ENCODE measurements at places on chromosomes 12 and 14.

GRCh38 chr12:44431647-44432343 is 444.3 kb downstream of the NELL2 start:
- no peak for DNase-seq

DNA sequence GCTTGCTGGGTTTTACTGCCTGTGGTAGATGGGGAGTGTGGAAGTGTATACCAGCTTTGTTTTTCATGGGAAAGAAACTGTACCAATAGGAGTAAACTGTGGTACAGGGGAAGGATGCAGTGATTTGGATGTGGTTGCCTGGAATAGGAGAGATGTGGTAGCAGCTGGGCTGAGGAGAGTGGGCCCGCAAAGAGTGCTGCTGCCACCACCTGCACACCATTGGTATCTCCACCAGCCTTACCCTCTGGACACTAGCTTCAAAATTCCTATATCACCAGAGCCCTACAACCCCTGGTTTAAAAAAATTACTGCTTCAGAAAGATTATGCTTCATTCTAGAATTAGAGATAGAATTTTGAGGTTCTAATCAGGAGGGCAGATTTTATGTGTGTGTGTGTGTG is 53.6 kb downstream of the AKAP6 start:
- no peak for DNase-seq

DNA sequence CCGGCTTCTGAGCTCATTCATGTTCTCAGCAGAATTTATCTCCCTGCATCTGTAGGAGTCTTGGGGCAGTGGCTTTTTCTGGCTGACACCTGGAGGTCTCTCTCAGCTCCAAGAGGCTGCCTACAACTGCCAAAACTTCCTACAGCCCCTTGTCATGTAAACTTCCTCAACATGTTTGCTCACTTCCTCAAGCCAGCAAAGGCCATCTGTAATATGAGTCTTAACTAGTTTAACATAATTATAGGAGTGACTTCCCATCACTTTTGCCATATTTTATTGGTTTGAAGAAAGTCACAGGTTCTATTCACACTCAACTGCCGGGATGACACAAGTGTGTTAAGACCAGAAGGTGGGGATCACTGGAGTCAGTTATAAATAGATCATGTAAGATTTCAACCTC is 194.0 kb downstream of the VRK1 start:
- DNase-seq = no peak

- DNase-seq = no peak
Observed at GRCh38 chr14:85040046-85040685, 489.8 kb upstream of the FLRT2 start.

DNA sequence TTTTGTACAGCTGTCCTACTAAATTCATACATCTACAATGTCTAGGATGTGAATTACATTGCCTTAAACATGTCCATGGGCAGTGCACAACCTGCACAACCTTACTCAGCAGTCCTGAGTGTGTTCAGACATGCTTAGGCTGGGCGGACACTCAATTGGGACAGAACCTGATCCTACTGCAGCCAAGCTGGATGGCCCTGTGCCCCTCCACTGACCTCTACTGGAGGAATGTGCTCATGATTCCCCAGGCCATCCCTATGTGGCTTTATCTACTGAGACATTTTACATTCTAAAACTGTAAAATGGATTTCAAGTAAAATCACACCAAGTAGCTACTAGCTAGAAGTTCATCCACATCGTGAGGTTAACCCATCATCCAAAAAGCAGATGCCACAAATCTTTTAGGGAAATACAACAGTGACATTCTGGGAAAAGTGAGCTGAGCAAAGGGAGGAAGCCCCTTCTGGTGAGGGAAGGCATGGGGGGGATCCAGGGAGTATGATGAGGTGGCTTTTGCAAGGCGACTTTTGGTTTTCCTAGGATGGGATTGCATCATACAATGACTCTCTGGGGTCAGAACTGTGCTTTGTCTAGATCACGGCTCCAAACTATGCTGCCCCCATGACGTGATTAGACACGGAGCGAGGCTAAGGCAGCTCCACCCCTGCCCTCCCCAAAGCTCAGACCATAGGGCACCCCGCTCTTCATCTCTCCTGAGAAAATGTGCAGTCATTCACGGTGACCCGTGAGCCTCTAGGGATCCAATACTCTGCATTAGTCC is 911.7 kb upstream of the TMEM132C start:
- DNase-seq = no peak

- DNase-seq = no peak
Observed at GRCh38 chr12:26874501-26875296, 41.7 kb upstream of the ITPR2 start.

DNA sequence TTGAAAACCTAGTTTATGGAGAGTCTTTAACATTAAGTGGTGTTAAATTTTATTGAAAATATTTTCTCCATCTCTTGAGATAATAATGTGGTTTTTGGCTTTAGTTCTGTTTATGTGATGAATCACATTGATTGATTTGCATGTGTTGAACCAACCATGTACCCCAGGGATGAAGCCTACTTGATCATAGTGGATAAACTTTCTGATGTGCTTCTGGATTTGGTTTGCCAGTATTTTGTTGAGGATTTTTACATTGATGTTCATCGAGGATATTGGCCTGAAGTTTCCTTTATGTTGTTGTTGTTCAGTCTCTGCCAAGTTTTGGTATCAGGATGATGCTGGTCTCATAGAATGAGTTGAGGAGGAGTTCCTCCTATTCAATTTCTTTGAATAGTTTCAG is 222.6 kb downstream of the ADAMTS20 start:
- DNase-seq = no peak

DNA sequence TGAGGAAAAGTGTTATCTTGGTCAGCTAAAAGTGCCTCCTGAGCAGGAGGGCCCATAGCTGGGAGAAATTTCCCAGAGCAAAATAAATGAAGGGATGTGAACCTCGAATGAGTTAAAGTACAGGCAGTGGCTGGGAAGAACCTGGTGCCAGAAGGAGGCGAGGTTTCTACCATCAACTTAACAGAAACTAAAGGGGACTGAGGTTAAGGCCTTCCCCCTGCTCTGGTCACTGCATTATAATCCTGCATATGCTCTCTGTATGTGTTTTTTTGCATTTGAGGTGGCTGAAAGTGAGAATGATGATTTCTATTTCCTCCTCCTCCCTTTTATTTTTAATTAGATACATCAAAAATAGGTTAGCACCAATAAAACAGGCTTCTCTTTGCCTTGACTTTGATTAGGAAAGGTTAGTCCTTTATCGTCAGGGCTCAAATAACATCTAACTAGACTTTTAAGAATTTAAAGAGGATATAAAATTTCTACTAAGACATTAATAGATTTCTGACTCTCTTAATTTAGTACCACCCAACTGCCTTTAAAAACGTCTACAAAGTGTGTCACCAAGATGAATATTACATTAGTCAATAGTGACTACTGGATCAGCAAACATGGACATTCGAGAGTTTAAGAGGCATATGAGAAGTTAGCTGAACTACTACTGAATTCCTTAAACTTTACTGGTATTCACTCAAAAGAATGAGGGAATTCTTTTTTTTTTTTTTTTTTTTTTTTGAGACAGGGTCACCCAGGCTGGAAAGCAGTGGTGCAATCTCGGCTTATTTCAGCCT is 49.2 kb downstream of the GALNT4 start:
- DNase-seq = no peak

- DNase-seq = no peak
Observed at GRCh38 chr12:88801227-88802095, 221.2 kb upstream of the KITLG start.

GRCh38 chr12:6539314-6539682 is 5.0 kb downstream of the GAPDH start:
- DNase-seq = no peak

- DNase-seq = no peak
Observed at GRCh38 chr12:125245581-125246557, 180.6 kb downstream of the AACS start.

DNA sequence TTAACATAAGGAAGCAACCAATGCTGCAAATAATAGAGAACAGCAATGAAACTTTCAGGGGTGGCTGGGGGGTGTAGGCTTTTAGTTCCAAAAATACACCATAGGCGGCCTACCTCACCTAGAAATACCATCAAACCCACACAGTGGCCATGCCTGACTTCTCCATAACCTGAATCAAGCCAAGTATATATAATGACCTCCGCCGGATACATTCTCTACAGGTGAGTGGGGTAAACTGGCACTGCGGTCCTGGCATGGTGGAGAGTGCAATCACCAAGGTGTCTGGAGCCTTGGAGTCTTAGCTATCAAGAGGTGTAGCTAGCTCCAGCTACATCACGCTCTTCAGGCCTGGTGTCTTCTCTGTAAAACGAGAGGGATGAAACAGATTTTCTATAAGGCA is 1.2 kb downstream of the ZBTB25 start:
- DNase-seq = no peak

DNA sequence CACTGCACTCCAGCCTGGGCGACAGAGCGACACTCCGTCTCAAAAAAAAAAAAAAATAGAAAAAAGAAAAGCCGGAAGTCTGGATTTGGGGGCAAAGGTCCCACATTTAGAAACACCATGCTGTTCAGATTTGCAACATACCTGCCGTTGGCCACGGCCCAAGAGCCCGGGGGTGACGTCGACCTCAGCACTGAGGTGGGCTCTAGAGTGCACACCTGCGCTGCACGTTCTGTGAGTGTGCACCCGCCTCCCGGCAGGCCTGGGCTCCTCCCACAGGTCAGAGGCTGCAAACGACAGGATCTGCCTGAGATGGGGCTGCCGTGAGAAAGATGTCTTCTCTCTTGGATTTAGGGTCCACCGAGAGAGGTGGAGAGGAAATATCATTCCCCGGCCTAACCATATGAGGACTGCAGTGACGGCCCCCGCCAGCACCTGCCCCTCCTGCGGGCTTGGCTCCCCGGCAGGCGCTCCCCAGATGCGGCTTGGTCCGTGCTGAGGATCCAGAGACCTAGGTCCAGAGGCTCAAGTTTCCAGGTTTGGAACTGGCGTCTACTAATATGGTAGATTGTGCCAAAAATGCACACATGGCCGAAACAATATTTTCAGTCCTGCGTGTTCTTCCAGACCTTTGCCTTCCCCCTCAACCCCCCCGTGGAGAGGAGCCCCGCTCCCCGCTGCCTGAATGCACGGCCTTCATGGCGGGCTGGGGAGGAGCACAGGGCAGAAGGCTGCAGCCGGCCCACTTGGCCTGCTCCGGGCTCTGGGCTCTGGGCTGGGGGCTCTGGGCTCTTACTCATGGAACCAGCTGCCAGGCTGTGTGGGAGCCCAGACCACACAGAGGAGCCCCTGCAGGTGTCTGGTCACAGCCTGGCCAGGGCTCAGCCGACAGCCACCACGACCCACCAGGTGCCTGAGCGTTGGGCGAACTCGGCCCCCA is 58.8 kb upstream of the FBRSL1 start:
- DNase-seq = no peak

GRCh38 chr12:28884904-28885679 is 264.0 kb upstream of the FAR2 start:
- no peak for DNase-seq

DNA sequence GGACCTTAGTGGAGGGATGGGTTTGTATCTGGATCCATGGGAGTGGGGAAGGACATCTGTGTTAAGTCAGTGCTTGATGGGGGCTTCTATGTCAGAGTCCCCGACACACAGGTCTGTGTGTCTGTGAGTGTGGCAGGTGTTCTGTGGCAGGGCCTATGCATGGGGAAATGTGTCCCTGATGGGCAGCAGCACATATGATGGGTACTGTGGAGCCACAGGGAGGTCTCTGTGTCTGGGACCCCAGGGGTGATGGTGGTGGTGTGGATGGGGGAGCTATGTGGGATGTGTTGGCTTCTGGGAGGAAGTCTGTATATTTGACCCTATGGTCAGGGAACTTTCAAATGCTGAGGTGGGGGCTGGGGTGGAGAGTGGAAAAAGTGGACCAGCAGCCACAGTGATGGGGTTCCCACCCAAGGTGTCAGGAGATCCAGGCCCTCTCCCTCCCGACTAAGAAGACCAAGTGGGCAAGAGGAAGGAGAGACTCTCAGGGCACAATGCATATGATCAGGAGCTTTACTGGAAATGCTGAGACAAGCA is 16.5 kb downstream of the KRT7 start:
- no peak for DNase-seq

- no peak for DNase-seq
Observed at GRCh38 chr12:53949631-53950436, 4.9 kb upstream of the HOXC12 start.

GRCh38 chr12:67917811-67918210 is 71.4 kb upstream of the IFNG-AS1 start:
- DNase-seq = no peak

DNA sequence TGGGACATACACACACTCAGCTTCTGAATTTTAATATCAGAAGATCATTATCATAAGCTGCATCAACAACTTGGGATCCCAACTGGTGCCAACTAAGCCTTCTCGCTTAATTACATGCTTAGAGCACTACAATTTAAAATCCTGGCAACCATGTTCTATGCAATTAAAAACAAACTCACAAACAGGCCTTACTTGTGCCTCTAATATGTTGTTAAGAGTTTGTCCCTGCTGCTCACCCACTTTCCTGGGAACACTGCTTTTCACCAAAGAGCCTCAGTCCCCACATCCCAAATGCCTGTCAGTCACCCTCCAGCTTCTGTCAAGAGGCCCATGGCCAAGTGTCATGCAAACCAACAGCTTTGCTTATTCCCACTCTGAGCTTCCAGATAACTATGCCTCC is 69.7 kb downstream of the TTC9 start:
- DNase-seq = no peak

DNA sequence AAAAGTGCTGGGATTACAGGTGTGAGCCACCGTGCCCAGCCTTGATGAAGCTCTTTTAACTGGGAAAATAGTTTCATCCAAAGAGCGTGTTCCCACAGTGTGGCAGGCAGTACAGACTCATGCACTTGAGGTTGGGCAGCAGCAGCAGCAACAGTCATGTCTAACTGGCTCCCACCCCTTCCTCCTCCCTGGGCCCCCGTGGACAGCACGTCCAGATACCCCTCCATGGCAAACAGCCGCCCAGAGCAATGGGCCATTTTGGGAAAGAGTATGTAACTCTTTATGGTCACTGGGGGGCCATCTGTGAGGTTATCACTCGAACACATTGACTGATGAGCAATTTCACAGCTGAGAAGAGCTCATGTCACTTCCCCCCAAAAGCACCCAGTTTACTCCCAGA is 279.1 kb upstream of the NOS1 start:
- no peak for DNase-seq

Data from T follicular helper cell (primary cell).